ENCODE measurements at places on chromosomes 11 and 22.

DNA sequence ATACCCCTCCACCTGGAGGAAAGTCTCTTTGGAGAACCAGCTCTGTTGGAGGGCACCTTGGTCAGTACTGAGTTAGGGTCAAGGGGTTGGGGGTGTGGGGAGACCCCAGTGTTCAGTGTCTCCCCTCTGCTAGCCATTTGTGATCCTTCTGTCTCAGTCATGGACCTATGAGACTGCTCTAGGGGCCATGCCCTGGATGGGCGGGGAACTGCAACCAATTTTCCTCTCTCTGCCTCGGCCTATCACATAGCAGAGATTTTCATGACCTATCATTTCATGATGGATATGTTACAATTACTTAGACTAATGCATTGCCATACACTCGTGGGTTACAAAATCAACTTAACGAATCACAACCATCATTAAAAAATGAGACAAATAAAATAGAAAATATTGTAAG, 7.4 kb downstream of the OTOG start:
- no peak for DNase-seq

- no peak for DNase-seq
These were observed 610.0 kb upstream of the CADM1 start for GRCh38 chr11:116114198-116114651.

GRCh38 chr22:21936151-21936775, 16.4 kb downstream of the PPM1F start:
- DNase-seq, result no peak

DNA sequence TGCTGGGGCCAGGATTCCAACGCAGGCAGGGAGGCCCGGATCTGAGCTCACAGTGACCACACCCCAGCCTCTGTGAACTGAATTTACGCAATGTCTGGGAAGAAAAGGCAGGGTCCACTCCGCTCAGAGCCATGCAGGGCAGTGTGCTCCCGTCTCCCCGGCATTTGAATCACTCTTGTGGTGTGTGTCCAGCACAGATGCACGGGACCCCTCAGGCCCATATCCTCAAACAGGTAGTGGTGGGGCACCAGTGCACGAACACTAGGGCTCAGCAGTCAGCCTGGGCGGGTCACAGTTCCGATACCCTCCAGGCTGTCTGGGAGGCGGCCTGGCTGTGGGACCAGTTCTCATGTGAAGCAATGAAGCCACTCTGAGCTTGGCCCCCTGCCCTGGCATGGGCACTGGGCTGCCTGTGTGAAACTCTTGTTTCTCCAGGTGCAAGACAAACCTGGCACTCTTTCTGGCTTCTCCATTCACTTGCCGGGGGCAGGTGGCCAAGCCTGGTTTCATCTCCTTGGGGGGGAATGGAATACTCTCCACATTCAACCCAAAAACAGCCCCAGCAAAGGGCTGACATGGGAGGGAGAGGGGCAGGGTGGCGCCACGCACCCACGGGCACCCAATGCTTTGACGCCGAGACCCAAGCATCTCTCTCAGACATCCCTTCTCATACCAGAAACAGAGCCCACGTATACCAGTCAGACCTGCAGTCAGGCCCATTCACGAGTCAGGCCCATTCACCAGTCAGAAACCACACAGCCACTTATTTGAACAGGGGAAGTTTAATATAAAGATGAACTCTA, 14.3 kb downstream of the DHCR7 start:
- no peak for DNase-seq

GRCh38 chr11:119051440-119052162, 5.4 kb downstream of the HYOU1 start:
- DNase-seq, result no peak

- DNase-seq, result no peak
These were observed 263.6 kb upstream of the NCAM1 start for GRCh38 chr11:112697391-112698178.

DNA sequence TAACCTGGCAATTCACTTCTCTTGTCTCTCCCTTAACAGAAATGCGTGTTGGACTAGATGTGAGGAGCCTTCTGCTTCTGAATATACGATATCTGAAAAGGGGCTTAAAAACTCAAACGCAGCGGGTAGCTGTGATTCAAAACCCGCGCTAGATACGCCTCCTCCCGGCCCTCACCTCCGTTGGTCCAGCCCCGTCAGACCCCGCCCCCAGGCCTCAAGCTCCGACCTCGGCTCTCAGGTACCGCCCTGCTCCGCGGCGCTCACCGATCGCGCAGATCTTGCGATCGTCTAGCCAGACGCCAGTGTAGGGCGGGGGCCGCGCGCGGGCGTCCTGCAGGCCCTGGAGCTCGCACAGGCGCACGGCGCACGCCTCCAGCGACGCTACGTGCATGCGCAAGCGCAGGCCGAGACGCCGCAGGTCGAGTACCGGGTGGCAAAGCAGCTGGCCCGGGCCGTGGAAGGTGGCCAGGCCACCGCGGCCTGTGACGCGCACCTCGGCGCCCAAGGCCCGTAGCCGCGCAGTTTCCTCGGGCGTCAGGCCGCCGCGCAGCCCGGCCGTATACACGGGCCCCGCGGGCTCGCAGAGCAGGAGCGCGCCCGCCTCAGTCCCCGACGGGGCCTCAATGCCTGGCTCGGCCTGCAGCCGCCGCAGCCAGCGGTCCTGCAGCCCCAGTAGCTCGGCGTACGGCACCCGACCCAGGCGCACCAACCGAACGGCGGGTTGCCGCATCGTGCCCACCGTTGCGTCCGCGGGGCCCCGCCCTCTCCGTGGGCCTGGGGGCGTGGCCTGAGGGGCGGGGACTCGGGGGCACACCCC, at the start of gene LIPT2:
TSS of gene LIPT2 (minus strand) at position 751 of the 817 bp plus-strand sequence. CDS start at position 730, 21 bp downstream.
- peak; percentile 97 for DNase-seq

DNA sequence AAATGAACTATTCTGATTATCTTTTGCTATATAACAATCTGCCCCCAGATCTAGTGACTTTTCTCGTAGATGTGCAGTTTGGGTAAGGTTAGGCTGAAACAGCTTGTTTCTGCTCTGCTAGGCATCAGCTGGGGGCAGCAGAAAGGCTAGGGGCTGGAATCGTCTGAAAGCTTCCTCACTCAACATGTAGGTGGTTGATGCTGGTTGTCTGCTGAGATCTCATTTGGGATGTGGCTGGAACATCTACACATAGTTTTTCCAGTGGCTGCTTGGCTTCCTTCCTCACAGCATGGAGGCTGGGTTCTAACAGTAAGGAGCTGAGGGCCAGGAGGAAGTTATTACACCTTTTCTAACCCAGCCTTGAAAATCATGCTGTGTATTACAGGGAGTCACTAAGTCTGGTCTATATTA, 30.2 kb downstream of the USP47 start:
- no peak for DNase-seq

DNA sequence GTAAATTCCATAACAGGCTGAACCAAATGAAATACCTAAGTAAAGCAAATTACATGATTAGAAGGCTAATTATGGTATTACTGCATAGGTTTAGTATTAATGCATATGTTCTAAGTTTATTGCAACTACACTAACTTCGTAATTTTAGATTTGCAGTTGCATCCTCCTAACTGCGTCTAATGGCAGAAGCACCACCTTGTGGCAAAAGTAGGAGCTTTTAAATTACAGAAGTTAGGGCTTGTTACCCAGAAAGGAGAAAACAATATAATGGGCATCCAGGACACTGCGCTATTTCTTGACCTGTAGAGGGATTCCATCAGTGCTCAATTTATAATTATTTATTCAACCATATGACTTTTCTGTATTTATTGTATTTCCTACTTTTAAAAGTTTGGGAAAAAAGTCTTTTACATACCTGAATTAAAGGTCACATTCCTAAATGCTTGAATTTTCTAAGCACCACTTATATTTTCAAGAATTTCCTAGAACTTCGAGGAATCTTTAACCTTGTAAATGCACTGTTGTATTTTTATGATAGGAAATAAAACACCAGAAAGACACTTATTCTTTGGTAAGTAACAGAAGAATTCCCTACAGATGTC, 16.3 kb upstream of the GPR83 start:
- DNase-seq, result no peak

GRCh38 chr22:39238101-39238466, 6.7 kb downstream of the PDGFB start:
- DNase-seq, result no peak

GRCh38 chr22:23110190-23110921, 31.4 kb downstream of the RSPH14 start:
- no peak for DNase-seq

DNA sequence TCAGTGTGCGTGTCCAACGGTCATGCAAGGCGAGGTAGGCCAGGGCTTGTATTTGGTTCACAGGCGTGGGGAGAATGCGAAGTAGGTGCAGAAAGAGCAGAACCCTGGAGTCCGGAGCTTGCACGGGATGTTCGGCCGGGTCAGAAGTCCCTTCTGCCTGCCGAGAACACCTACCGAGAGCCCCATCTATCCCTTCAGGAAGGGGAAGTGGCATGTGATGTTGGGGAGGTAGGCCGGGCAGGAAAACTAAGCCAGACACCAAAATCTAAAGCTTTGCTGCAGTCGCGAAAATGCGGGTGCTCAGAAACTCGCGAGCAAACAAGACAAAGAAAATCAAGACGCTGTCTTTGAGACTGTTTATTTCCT, 435 bp upstream of the TAF6L start:
- DNase-seq, result peak; percentile 72

DNA sequence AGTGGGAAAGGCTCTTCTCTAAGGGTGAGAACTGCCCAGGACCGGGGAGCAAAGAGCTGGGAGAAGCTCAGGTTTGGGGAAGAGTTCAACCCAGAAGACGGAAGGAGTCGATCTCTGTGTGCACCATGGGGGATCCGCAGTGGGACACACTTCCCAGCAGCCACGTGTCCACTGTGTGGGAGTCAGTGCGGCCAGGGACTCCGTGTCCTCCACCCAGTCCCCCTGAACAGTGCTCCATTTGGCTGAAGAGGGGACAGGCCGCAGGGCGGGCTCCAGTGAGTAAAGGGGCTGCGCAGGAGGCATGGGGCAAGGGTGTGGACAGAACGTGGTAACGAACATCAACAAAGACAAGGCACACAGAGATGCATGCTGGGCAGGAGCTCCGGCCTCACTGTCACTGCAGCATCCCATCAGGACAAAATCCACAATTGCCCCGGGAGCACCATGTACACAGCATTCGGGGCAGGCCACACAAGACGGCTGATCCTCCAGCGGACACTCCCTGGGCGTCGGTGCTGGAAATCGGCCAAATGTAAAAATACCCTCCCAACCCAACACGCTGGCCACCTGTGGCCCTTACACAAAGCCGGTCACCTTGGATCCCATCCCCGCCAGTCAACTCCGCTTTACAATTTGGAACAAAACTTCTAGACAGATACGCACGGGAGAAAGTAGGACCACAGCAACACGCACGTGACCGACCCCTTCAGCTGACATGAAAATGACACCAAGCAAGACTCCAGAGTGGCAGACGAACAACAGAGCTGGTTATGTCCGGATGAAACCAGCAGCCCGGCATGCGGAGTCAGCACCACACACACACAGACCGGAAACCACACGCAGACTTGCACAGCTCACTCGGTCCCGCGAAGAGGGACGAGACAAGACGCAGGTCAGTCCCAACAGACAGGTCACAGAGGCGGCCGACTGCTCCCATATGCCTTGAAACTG, 366.8 kb downstream of the SHANK2 start:
- no peak for DNase-seq

- DNase-seq, result no peak
These were observed 42.2 kb downstream of the PDE2A start for GRCh38 chr11:72631806-72632731.

DNA sequence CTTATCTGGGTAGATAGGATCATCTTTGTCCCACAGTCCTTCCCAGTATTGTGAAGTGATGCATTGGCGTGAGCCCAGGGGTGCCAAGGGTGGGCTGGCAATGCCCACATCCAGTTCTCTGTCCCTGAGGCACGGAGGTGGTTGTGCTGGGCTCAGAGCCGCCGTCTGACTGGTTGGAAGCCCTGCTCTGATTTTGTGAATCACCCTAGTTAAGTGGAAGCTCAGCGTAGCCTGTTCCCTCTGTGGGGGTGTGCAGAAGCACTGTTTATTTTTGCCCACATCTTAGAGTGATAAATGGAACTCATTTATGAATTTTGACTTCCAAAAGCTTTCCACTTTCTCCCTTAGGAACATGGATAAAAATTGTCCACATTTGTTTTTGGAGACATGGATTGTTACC, 13.6 kb downstream of the BCR start:
- no peak for DNase-seq

DNA sequence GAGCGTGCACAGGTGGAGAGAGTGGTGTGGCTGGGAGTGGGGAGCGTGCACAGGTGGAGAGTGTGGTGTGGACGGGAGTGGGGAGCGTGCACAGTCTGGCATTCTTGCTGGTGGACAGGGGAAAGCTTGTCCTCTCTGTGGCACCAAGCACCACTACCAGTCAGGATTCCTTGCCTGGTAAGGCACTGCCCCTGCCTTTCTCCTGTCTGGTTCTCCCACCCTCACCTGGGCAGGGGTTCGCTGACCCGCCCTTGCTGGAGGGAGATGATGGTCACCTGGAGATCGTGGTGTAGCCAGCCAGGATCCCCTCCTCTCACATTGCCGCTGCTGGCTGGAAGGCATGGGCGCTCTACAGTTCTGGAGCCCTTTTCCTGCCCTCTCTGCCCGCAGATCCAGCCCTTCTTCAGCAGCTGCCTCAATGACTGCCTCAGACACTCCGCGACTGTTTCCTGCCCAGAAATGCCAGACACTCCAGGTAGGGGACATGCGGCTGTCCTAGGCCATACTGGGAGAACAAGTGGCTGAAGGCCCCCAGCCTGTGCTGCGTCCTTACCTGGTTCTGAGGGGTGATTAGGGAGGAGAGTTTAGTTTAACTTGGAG, 16.7 kb downstream of the TMEM121B start:
- no peak for DNase-seq

DNA sequence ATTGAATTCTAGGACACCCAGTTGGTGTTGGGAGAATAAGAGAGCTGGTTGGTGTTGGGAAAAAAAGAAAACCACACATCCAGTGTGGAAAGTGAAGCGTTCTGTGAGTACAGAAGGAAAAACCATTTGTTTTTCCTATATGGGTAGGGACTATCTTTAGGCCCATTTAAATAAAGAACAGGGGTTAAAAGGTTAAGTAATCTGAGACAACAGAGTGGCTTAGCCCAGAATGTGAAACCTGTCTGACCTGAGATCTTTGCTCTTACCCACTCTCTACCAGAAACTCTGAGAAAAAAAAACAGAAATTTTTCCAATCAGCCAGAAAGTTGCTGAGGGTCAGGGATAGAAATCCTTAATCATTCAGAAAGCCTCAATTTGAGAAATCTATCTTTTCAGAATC, 59.8 kb upstream of the LRRC55 start:
- DNase-seq, result no peak

DNA sequence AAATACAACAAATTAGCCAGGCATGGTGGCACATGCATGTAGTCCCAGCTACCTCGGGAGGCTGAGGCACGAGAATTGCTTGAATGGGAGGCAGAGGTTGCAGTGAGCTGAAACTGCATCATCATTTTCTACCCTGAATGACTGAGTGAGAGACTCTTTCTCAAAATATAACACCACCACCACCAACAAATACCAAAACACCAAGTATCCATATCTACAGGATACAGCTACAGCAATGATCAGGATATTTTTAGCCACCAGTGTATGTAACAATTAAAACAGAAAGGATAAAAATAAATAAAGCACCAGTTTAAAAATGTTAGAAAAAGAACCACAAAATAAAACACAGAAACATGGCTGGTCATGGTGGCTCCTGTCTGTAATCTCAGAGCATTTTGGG, 13.2 kb downstream of the A4GALT start:
- no peak for DNase-seq

All from activated CD8-positive, alpha-beta memory T cell treated with anti-CD3 and anti-CD28 coated beads, Interleukin-2, amount 50 U/mL, for 48 hours (primary cell).